Upper lobe of left lung (tissue), 6 donors: ENCODE measurements at places on chromosomes 16 and 17. TPM values are rescaled to one million over a fixed set of nuclear protein-coding genes. Genes with fewer than 3 reads are reported as not detected.
A peak's percentile ranks its signal among the peaks of the same experiment; 100 is the strongest.

DNA sequence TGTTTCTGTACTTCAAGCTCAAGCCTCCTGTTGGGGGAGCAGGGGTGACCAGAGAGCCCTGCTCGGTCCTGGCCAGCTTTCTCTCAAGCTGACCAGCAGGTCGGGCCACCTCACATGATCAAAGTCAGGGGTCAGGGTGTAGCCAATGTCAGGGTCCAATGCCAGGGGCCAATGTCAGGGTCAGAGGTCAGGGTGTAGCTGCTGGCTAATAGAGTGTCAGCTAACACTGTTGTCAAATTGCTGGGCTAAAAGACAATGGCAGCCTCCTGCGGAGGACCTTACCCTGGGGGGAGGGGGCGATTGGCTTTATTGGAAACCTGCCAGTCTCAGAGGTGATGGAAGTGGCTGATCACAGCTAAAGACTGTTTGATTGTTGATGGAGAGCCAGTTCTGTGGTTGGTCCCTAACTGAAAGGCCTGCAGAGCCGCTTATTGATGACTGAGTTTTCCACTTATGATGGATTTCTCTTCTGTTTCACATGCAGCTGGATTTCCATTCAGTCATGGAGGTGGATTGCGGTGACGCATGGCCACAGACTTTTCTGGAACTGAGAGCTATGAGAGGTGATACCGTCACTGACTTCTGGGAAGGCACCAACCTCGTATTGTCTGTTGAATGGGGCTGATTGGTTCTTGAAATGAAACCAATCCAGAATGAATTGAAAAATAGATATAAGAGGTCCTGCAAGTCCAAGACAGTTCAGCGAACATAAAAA is 97.4 kb upstream of the ZFHX3 start:
- peaks cover 4% of the 10 kb centered on the region for H3K4me1 ChIP-seq
- H3K4me3 ChIP-seq, result no peak overlapping the region
- no peak for DNase-seq

DNA sequence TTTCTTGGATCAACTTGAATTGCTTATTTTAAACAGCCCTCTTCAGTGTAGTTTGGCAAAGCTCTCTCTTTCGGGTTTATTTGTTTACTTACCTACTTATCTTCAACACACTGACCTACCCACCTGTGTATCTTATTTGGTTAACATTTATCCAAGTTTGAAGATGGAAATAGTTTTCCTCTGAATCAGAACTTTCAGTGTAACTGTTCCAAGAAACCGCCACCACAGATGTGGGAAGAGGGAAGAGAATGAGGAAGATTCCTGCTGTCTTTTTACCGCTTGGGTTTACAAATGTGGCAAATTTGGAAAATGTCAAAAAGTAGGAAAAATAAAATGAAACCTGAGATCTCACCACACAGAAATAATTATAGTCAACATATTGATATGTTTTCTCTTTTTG is 115.8 kb downstream of the MSI2 start:
- H3K27me3 ChIP-seq, result no peaks in the 10 kb centered on the region
- H3K27ac ChIP-seq, result no peak overlapping the region
- no peak for DNase-seq
- H3K36me3 ChIP-seq, result no peaks in the 10 kb centered on the region

DNA sequence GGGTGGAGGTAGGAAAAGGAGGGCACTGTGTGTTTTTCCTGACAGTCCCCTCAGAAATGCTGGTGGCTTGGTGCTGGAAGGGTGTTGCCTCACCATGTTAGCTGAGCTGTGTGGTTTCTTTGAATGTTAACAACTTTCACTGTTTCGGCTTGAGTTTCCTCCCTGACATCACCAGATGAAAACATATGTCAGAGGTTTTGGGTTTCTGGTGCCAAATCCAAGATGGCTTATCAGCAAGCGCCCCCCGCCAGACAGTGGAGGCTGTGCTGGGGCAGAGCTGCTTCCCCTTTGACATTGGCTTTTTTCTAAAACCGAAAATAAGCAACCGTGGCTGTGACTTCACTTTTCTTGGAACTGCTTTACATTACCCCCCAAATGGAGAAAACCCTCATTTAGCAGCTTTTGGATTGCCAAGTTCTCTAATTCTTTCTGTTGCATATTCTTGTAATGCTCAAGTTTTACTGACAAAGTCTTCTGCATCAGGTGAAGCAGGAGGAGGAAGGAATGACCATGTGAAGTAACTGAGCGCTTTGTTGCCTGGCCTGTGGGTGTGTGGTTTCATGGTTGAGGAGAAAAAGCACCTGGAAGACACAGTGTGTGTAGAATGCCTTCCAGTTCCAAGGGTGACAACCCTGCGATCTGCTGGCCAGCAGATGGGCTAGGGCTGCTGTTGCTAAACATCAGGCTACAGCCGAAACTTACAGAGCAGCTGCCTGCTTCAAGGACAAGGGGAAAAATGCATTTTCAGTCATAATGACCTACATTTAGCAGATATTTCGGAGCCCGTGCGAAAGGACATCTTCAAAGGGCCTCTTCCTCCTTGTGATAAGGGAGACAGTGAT is 9.7 kb downstream of the RMI2 start:
- peaks cover 27% of the 10 kb centered on the region for H3K4me1 ChIP-seq
- DNase-seq, result no peak
- no peaks in the 10 kb centered on the region for H3K27me3 ChIP-seq
- H3K36me3 ChIP-seq, result no peaks in the 10 kb centered on the region
- H3K4me3 ChIP-seq, result no peak overlapping the region
- H3K27ac ChIP-seq, result peak overlapping the region; percentile 53

CEP112 gene
- 18.8 TPM for total RNA-seq

VPS9D1 gene
- 7.4 TPM for total RNA-seq

ADGRG3 gene
- 6.7 TPM for total RNA-seq
